ENCODE measurements at places on chromosomes 7 and 10.

GRCh38 chr7:12939694-12940093, 252.3 kb downstream of the ARL4A start:
- DNase-seq = no peak

- DNase-seq = no peak
These were observed 16.8 kb upstream of the LAT2 start for GRCh38 chr7:74193054-74193453.

- no peak for DNase-seq
These were observed 65.6 kb upstream of the MKI67 start for GRCh38 chr10:128191847-128192246.

DNA sequence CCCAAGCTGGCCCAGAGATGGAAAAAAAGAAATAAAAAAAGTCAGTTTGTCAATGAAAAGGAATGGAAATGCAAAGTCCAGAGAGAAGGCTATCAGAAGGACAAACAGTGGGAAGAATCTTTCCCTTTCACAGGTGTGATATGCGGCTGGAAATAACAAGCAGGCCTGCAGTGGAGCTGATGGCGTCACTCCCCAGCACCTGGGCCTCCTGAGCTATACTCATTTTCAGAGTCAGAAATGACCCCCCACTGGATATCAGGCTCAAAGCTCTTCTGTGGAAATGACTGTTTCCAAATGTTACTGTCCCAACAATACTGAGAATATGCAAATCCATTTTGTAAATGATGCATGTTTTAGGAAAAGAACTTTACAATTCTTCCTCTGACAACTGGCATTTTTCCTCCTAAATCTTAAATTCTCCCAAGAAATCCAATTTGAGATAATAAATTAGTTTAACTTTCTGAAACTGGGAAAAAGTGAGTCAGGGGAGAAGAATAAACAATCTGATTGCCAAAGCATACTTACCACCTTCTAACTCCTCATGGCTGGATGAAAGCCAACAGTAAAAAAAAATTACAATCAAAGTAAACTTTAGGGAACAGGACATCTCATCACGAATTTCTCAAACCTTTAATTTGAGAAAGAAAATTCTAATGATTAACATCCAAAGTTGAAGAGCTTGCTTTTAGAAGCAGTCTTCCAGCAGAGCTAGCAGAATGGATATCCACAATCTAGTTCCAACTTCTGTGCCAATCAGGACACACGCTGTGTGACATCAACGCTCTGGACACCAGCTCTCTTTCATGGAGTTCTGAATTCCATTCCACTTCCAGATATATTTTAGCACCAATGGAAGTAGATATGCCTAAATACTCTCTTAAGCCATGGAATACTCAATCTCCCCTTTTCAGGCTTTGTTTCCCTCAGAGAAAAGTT, 5.3 kb upstream of the CUZD1 start:
- no peak for DNase-seq

GRCh38 chr10:37146443-37146842, 21.0 kb downstream of the ANKRD30A start:
- DNase-seq = no peak

DNA sequence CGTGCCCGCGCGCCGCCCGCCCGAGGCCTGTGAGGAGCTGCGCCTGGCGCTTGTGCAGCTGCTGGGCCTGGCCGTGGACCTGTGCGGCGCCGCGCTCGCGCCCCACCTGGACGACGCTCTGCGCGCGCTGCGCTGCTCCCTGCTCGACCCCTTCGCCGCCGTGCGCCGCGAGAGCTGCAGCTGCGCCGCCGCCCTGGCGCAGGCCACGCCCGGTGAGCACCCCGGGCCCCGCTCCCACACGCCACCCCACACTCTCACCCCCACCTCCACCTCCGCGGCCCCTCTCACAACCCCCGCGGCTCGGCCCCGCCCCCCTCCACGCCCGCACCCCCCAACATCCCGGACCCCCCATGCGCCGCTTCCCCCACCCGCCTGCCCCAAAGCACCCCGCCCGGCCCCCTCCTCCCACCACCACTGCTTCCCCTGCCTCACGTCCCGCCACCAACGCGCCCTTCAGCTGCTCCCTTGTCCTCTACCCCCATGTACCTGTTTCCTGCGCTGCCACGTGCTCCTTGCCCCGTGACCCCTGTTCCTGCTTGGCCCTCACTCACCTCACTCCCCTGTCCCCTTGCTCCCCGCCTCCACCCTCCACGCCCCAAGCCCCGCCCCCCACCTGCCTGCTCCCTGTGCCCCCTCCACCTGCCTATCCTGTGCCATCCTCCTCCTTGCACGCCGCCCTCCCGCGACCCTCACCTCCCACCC, at the start of gene PRKAR1B:
PRKAR1B (minus strand) TSS at position 178 of the 702 bp plus-strand sequence. CDS start 15,776 bp downstream, outside the sequence.
- no peak for DNase-seq

- DNase-seq = no peak
These were observed 38.2 kb upstream of the C10orf71 start for GRCh38 chr10:49260644-49261296.

DNA sequence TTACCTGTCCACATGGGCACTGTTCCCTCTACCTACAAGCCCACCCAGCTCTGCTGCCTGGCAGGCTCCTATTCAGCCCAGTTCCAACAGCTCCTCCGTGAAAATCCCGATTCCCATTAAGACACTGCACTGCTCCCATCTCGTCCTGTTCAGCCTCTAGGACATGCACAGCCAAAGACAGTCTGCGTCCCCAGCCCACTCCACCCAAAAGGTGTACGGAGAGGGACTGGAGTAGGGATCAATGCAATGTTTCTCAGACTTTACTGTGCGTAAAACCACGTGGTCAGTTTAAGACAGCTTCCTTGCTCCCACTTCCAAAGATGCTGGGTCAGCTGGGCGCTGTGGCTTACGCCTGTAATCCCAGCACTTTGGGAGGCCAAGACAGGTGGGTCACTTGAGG, 19.9 kb downstream of the FGFR2 start:
- no peak for DNase-seq

GRCh38 chr10:74924251-74924963, 98.0 kb downstream of the KAT6B start:
- DNase-seq = peak; percentile 70

DNA sequence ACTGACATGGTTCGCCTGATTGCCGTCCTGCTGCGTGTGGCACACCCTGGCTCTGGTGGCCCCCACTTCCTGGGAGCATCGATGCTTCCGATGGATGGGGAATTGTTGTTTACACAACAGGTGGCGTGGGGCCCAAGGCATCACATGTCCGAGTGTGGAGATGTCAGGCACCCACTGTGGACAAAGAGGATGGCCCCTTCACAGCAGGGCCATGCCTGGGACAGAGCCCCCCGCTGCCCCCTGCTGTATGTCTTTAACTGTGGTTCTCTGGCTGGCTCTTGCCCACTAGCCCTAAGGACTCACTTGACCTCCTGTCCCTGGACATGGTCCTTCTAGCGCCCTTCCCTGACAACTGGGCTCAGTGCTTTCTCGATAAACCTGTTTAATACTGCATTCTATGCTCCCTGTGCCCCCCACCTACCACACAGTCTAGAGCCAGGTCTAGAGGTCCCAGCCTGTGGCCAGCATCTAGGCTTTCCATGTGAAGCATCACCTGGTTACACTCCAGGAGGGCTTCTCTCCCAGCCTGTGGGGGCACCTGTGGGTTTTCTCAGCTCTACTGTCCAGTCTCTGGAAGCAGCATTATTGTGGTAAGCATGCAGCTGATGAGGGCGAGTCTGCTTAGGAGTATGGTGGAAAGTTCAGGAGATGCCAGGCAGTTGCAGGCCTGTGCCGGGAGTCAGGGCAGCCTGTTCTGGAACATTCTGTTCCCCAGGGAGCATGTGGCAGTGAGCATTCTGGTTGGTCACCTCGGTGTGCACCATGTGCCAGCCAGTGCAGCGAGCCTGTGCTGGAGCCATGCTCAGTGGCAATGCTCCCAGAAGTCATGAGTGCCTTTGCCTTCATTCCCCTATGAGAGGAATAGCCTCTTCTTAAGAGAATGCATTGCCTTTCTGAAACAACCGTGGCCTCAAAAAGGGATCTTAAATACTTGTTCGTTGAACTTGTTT, 10.4 kb downstream of the ADCY1 start:
- DNase-seq = no peak

- DNase-seq = no peak
These were observed 176.1 kb downstream of the SGMS1 start for GRCh38 chr10:50447691-50448090.

- no peak for DNase-seq
These were observed 17.3 kb downstream of the YAE1 start for GRCh38 chr7:39583539-39583938.

GRCh38 chr10:17961551-17962422, 10.1 kb downstream of the SLC39A12 start:
- no peak for DNase-seq

- no peak for DNase-seq
These were observed 78.6 kb downstream of the MAD1L1 start for GRCh38 chr7:2154121-2154520.

DNA sequence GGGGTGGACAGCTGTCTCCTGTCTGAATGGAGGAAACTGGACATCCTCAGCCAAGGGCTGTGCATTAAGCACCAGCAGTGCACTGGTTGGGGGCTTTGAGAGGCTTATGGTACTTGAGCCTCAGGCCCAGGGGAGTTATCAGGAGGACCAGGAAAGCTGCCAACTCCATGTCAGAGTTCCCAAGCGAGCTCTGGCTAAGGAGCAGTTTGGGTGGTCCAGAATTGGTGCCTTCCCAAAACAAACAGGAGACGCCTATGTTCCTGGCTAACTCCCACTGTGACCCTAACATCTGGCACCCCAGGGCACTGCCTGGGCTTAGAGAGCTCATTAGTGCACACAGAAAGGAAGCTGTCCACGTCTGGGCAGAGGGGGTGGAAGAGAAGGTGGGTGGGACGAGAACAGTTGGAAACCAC, 408.6 kb upstream of the NPVF start:
- no peak for DNase-seq

- DNase-seq = peak; percentile 44
These were observed 11.2 kb upstream of the SLC35B4 start for GRCh38 chr7:134327896-134328295.

- peak; percentile 19 for DNase-seq
These were observed 35.2 kb downstream of the CCDC71L start for GRCh38 chr7:106625678-106626301.

DNA sequence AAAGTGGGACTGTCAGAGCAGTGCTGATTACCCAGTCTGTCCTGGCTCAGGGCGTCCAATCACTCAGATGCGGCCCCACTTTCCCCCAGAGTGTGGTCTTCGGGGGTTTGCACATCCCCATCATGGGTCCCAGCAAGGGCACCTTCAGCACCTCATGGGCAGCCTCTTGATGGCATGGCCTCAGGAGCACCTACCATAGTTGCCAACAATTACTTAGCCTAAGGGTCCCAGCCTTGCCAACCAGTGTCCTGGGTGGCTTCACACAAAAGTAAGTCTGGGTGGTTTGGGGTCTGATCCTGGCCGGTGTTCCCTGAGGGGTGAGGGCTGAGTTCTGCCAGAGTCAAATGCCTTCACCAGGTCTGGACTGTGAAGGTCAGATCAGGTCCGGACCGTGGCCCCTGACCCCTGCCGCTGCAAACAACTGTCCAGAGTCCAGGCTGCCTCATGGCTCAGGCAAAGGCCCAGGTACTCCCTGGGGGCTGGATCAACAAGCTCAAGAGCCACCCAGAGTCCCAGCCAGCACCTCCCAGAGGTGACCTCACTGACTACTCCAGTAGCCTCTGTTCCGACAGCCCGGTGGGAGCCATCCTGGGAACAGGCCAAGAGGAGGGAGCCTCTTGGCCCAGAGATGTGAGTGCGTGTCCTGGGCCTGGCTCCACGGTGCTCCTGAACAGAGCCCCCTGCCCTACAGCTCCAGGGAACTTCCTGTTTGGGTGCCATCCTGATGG, 6.2 kb upstream of the MARVELD1 start:
- DNase-seq = no peak

GRCh38 chr10:59880019-59880717, 26.2 kb downstream of the CCDC6 start:
- no peak for DNase-seq

- no peak for DNase-seq
These were observed 225.1 kb downstream of the GATA3 start for GRCh38 chr10:8279598-8279997.

DNA sequence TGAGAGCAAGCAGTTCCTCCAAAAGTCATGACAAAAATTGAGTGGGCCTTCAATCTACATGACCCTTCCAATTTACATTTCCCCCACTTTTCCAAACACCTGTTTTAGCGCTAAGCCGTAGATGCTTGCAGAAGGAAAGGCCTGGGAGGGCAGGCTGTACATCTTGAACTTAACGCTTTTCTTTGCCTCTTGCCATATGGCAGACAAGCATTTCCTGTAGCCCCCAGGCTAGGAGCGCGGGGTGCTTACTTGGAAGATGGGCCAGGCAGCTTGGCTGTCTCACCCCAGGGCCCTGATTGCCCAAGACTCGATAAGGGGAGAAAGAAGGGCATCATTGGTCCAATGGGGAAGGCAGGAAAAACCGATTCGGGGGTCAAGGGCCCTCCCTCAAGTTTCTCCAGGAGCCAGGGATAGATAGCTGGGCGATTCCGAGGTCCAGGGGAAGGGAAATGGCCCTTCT, 1.8 kb downstream of the HOXA10 start:
- no peak for DNase-seq

GRCh38 chr7:102983602-102984001, 70.8 kb downstream of the LRRC17 start:
- DNase-seq = no peak

GRCh38 chr7:105974471-105974870, 11.4 kb downstream of the CDHR3 start:
- no peak for DNase-seq

DNA sequence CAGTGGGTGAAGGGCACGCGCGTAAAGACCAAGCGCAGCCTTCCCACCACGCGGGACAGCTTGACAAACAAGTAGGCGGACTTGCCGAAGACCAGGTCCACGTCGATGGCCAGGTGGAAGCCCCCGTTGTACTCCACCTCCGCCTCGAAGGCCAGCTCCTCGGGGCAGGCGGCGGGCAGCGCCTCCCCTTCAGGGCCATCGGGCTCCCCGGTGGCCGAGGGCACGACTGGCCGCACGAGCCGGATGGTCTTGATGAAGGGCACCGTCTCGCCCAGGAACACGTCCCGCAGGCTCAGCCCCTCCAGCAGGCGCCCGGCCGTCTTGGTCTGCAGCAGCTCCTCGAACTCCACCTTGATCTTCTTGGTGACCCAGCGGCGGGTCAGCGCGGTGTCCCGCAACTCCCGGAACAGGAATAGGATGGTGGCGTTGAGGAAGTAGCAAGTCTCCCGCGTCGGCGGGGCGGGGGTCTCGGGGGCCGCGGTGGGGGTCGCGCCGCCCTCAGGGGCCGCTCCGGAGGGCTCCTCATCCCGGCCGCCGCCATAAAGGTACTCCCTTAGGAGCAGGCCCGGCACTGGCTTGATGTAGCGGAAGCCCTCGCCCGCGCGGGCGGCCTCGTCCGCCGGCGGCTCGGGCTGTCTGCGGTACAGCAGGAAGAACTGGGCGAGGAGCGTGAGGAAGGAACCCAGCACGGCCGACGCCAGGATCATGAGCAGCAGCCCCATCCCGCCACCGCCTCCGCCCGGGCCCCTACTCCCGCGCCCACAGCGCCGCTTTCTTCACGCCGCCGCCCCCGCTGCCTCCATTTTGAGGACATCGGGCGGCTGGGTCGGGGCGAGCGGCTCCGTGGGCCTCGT, 507 bp downstream of the PDZD8 start:
- DNase-seq = peak; percentile 38

GRCh38 chr7:96016735-96017134, 244.4 kb downstream of the DYNC1I1 start:
- DNase-seq = no peak

GRCh38 chr10:72503241-72503640, 122.6 kb downstream of the MICU1 start:
- DNase-seq = no peak

Measured in kidney capillary endothelial cell (primary cell).